ENCODE measurements at places on chromosomes 5 and 9. TPM values are rescaled to one million over a fixed set of nuclear protein-coding genes. Genes with fewer than 3 reads are reported as not detected.

Gene CMYA5
- total RNA-seq: 1.7 TPM

Gene SPINK5
- not detected for total RNA-seq

Gene AHRR
- total RNA-seq: 8.8 TPM

GRCh38 chr9:227860-228259 is 13.2 kb downstream of the DOCK8 start:
- no peak for DNase-seq

DNA sequence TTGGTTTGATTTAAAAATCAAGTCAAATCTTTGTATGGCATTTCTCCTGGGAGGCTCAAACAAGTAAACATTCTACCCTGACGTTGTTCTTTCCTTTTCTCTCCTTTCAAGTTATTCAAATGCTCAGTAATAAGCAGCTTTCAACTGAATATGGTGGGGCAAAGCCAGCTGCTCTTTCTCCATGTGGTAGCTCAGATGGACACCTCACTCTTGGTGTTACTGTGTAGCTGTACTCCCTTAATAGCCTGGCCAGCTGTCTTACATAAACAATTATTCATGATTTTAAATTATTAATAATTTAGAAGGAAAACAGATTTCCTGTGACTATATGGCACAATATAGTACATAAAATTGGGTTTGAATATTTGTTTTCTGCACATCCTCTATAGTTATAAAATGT is 165.2 kb downstream of the PDE4D start:
- no peak for DNase-seq

GRCh38 chr5:154369682-154370081 is 76.1 kb upstream of the SAP30L start:
- DNase-seq: no peak

Measured in fibroblast of the aortic adventitia (primary cell).